Activated CD4-positive, alpha-beta T cell treated with anti-CD3 and anti-CD28 coated beads, Interleukin-10, Interleukin-2, amounts not matched to agents 100 ng/mL and 50 ng/mL, durations not matched to agents 16 hours and 8 hours (primary cell): ENCODE measurements at places on chromosomes 5 and 9.

DNA sequence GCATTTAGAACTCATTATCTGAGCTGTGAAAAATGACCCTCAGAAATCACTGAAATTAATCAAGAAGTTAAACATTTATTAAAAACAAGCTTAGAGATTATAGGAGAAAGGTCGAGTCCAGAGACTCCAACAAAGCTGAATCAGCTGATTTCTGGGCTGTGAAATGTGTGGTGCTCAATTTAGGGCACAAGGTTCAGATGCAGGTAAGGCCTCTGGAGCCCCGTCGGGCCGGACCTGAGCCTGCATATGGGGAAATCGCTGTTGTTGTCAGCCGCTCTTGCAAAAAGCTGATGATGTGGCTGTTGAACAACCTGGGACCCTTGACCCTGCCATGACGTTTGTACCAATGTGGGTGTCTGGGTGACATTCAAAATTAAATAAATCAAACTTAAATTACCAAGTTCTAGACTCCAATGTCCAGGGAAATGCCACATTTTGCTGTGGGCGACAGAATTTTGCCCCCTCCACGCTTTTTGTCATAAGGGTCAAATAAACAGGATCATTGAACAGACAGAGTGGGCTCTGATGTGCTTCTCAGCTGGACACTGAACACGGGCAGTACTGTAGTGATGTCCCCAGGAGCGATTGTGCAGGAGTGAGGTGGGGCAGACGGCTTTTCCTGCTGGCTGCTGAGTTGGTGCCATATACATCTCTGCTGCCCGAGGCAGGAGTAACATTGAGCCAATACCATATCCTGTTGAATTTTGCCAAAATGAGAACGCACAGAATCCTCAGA lies 27.2 kb upstream of the FBP1 start:
- DNase-seq: no peak

DNA sequence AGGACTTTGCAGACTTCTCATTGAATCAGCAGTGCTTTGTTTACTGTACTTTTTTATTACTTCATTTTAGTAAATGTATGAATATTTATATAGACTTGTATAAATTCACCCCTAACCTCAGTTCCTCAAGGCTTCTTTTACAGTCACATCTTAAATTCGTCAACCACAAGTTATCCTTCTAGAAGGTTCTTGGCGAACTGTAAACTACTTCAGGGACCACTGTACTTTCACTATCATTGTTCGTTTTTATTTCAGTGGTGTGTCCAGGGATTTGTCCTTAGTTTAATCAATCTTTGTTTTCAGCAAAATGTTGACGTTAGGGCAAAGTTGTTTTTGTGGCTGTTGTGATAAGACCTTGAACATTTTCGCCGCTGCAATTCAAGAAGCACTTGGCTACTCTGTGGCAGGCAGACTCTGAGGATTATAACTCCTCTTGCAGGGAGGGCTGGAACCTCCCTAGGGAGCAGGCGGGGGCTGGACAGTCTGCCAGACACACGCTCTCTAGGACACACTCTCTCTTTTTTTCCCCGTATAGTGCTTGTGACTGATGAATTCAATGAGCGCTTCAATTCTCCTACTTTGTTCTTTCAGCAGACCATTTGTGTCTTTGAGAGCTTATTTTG lies 252.8 kb downstream of the FBXL7 start:
- DNase-seq: no peak

DNA sequence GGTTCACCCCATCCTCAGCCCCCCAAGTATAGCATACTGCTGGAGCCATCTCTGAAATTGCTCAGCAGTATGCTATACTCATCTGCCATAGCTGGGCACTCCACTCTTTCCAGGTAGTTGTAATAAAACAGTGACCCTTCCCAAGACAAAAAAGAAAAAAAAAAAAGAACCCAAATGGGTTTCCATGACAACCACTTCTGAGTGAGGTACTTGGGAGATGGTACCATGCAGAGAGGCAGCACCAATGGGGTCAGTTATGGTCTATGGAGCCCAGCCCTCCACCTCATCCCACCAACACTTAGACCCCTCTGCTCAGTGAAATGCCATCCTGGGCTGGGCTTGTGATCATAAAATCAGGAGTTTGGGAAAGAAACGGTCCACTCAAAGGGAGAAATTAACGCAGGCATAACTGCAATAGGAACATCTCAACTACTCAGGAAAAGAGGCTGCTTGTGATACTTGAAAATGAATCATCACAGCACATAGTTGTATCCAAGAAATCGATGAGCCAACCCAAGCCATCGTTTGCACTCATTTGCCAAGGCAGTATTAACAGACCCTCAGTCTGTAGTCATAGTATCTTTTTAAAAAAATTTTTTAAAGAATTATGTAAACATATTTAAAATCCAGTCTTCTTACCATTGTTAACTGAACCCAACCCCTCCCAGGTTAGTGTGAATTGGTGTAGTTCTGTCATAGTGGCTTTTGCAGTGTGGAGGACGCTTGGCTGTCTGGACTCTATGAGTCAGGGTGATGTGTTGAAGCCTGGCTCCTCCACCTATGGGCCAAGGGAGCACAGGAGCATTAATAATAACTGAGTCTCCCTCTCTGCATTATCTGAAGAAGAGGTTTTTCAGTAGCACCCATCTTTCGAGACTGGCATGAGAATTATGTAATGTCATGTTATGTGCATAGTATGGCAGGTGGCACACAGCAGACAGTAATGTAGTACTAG lies 402.7 kb downstream of the SPOCK1 start:
- DNase-seq: no peak

DNA sequence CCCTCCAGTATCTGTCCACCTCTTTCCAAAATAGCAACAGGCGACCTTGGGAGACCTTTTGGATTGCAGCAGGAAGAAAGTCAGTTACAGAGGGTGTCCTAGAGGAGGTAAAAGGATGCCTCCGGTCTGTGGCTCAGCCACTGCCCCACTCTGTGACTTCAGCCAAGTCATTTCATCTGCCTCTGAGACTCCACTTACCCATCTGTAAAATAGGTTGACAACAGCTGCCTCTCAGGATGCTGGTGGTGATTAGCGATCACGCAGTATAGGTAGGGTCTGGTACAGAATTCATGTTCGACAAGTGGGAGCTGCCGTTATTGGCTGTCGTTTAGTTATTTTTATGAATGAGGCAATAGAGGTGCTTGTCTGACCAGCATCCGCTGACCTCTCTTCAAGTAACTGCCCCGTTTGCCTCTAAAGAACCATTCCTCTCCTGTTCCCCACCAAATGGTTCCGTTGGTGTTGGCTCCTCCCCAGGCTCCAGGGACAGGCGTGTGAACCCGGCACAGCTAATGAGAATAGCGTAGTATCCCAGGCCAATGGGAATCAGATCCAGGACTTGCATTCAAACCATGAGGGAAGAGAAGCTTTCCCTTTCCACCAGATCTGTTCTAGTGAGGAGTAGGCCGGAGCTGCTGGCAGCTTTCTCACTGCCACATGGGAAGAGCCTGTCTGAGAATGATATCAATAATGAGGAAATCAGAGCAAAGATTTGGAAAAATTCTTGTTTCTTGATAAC lies 64.1 kb downstream of the SMIM23 start:
- no peak for DNase-seq

GRCh38 chr9:17204611-17205152 lies 69.8 kb downstream of the CNTLN start:
- DNase-seq: no peak
